GM19239 (cell line): ENCODE measurements at places on chromosomes 2 and 18.

- DNase-seq, result no peak
Measured at GRCh38 chr2:229728370-229728769, 14.0 kb upstream of the DNER start.

GRCh38 chr2:36425608-36426355 is 70.2 kb downstream of the CRIM1 start:
- DNase-seq, result no peak

DNA sequence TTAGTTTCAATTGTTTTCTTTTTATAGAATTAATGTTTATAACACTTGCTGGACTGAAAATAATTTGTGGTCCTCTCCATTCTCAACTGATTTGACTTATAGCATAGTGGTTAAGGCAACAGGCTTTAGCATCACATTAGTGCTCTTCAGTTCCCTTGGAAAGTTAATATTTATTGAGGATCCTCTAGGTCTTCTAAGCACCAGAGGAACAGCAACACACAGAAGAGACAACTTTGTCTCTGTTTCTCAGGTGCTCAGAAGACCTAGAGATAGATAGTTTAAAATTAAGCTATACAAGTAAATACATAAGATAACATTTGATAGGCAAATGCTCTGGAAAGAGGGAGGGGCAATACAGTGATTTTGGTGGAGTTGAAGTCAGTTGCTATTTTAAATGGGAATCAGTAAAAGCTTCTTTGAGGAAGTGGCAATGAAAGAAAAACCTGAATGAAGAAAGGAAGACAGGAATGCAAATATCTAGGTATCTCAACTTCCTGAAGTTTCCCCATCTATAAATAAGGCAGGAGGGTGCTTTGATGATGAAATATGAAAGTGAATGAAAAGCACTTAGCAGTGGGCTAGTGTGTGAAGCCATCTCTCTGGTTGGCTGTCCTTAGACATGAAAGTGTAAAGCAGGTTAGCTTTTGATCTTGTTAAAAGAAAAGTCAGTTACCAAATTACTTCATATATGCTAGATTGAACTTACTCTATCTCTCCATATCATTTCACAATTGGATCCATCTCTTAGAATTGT is 7.9 kb downstream of the NEUROD1 start:
- no peak for DNase-seq

- DNase-seq, result no peak
Measured at GRCh38 chr2:196162586-196163175, 8.7 kb downstream of the STK17B start.

- DNase-seq, result no peak
Measured at GRCh38 chr2:177072090-177072489, 140.5 kb upstream of the HNRNPA3 start.

DNA sequence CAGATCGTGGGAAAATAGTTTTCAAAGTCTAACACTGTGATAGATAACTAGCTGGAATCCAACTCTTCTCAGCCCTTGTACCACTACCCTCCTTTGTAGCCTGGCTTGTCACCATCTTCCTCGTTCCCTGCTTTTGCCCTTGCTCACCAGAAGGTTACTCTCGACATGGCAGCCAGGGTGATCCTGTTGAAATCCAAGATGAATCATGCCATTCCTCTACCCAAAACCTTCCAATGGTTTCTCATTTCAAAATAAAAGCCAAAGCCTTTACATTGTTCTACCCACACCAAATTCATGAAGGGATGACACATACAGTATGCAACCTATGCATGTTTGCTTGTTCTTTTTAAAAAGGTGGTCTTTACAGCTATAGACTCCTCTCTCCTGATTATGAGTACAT is 45.7 kb downstream of the STAT4 start:
- DNase-seq, result no peak

DNA sequence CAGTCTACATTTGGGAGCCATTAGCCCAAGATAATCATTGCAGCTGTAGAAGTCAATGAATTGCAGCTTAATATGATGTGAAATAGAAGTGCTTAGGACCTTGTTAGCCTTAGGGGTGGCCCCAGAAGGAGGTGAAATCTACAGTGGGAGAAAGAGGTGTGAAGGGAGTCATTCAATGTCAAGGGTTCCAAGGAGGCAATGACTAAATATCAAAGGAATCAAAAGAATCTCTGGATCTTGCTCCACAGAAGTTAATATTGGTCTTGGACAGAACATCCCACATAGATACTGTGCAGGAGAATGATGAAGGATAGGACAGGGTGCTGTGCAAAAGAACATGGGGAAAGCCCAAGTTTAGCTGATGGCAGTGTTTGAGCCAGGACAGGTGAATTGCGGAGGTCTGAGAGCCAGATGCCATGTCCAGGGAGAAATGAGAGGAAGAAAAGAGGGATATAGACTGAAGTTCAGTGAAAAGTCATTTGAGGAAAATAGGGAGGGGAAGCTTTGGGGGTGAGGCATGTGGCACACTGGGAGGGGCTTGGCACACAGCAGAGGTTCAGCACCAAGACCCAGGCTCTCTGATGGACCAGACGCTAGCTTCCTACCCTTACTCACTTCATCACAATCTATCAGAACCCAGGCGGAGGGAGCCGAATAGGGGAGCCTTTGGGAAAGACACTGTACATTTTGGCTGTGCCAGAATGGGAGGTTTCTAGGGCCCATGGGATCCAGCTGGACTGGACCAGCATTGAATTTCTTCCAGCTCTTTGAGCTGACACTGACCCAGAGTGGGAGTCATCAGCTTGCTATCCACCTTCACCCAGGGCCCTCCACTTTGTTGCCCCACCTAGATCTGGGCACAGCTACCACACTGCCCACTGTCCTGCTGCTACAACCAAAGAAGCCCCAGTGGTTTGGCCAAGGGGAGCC is 2.2 kb downstream of the IL1F10 start:
- no peak for DNase-seq

DNA sequence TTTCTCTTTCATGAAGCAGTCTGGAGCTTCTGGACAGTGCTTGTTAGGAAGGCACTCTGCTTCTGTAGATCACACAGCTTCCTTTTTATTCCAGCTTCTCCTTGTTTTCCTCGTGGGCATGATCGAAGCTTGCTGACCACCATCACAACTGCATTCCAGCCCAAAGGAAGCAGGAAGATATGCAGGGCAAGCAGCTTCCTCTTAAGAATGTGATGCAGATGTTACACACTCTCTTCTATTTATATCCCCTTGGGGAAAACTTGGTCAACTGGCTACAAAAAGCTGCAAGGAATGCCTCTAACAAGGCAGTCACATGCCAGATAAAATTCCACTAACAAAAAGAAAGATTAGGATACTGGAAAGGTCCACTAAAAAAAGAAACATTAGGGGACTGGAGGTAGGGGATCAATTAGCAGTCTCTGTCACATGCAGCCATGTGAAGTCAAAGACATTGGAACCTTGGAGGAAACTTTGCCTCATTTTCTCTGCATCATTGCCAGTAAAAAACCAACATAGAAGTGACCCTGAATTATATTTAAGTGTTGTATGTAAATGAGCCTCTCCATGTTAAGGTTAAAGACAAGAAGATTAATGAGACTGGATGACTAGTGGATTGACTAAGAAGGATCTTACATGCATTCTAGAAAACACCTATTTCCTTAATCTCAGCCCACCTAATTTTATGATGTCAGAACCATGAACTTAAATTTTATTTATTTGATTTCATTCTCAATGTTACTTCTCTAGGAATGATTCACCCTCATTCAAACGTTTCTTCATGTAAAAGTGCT is 98.3 kb downstream of the NAB1 start:
- DNase-seq, result no peak

DNA sequence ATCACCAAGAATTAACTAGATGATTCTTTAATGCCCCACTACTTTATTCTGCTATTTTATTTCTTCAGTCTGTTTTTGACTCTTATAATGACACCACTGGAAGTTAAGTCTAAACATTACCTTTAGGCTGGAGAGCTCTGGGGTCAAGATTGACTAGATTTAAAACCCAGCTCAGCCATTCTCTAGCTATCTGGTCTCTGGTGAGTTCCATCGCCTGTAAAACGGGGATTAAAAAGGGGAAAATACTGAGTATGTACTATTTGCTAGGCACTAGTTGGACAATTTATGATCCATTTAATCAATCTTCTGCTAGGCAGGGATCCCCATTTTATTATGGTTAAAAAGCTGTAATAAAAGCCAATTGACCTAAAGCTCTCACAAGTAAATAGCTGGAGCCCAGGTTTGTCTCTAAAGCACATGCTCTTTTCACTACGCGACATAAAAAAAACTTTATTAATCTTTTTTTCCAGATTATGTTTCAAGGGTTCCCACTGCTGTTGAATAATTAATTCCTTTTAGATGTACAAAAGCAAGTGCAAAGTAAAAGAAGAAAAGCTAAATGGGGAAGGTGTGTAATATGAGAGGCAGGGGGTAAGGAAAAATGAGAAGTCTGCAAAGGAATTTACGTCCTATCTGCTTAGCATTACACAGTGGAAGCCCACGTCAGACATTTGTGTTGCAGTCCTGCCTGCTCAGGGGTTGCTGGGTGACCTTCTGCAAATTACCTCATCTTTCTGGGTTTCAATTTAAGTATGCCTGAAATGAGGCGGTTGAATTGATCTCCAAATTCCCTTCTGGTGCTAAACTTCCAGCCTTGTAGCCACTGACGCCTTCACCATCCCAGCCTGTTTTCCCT is 918 bp upstream of the NABP1 start:
- no peak for DNase-seq

- no peak for DNase-seq
Measured at GRCh38 chr2:206323486-206323885, 49.0 kb downstream of the ZDBF2 start.

GRCh38 chr2:101873543-101873942 is 118.2 kb upstream of the IL1R2 start:
- DNase-seq, result no peak

DNA sequence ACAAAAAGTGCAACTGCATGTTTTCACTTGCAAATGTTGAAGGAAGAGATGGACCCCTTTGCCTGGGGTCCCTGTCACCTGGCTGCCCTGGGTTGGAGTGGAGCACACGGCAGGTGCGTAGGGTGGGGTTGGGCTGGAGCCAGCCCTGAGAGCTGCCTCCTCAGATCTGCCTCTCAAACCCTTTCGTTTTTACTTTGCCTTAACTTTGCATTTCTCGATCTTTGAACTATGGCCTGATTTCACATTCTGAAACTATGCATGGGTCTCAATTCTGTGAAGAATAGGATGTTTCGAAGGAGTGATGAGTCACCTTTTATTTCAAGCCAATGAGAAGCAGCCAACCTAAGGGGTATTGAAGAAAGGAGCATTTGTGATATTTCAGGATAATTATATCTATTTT is 132.8 kb downstream of the ACOXL start:
- DNase-seq, result peak; percentile 50

GRCh38 chr18:35060122-35060815 is 19.1 kb downstream of the MAPRE2 start:
- DNase-seq, result no peak

DNA sequence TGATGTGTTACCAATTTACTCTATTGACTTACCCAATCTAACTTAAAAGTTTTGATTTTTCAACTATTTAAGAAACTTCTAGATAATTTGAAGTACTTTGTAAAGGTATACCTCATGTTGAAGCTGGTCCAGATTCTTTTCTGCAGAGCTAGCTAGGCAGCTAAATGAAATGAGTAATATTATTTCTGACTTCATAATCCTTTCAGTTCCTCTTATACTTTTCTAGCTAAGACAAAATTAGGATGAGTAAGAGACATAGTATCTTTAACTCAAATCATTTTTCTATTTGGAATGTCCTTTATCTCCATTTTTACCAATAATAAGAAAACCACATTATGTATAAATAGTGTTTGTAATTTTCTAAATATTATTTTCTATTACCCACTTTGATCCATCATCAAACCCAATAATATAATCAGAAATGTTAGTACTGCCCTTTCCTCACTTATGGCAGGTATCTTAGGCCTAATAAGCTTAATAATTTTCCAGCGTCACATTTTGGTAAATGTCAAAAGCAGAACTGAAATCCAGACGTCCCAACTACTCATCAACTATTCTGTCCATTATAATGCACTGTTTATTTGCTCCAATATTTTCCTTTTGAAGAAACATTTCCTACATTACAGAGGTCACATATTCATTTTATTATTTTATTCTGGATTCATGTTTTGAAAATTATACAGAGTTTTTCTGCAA is 456.6 kb downstream of the THSD7B start:
- no peak for DNase-seq

- DNase-seq, result no peak
Measured at GRCh38 chr2:31511376-31511775, 69.4 kb downstream of the SRD5A2 start.

DNA sequence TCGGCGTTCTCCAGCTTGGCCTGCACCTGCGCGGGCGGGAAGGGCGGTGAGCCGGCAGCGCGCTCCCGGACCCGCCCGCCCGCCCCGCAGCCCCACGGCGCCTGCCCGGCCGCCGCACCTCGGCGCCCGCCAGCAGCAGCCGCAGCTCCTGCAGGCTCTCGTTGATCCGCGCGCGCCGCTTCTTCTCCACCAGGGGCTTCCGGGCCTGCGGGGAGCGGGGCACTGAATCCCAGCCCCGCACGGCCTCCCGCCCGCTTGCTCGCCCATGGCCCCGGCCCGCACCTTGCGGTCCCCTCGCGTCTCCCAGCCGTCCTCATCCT is 335 bp downstream of the HES6 start:
- no peak for DNase-seq

GRCh38 chr2:31812051-31812798 is 198.6 kb downstream of the MEMO1 start:
- peak; percentile 72 for DNase-seq

- DNase-seq, result no peak
Measured at GRCh38 chr2:215451012-215451756, 15.3 kb upstream of the FN1 start.

- DNase-seq, result no peak
Measured at GRCh38 chr2:168895771-168896170, 5.3 kb upstream of the G6PC2 start.

DNA sequence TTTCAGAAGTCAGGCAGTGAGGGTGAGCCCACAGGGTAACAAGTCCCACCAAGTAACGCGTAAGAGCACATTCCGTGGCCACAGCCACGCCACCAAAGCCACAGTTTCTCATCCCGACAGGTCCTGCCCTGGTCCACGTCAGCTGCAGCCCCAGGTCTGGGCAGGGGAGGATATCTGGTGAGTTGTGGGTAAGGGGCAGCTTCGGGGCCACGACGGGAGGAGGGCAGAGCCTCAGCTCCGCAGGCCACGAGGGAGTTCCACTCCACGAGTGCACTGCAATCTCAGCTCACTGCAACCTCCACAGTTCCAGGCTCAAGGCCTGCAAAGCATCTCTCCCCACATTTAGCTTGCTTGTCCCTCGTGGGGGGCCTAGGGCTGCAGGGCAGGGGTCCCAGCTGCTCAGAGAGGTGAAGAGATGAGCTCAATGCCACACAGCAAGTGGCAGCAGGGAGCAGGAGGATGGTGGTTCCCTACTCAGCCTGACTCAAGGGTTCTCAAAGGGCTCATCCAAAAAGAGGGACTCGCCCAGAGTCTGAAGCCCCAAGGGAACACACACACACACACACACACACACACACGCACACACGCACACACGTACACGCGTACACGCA is 12.5 kb downstream of the SNORC start:
- no peak for DNase-seq

DNA sequence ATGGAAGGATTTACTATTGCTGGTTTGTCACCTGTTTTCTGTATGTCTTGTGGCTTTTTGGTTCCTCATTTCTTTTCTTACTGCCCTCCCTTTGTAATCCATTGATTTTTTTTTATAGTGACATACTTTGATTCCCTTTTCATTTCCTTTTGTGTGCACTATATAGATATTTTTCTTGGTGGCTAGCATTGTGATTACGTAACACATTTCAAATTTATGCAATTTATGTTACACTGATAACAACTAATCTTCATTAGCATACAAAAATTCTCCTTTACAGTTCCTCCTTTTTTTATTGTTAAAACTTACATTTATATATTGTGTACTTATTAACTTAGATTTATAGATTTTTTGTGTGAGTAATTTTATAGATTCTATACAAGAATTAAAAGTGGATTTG is 80.6 kb downstream of the OTX1 start:
- DNase-seq, result no peak
